ENCODE measurements at places on chromosomes 11 and 22.

DNA sequence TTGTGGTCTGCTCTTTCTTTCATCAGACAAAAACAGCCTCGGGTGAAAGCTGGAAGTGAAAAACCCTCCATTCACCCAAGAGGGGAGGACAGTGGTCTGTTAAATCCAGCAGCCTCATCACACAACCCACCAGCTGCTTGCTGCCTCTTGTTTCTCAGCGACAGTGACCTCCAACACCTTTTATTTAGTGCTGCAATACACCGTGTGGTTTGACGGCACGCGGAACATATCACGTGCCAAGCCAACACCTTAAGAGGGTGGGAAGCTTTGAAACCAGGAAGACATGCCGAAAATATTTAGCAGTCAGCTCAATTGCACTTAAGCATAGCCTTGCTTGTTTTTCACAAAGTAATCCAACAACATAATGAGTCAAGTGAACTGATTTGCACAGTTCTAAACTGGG lies 39.8 kb upstream of the POGLUT3 start:
- no peak for DNase-seq

- peak; percentile 39 for DNase-seq
These were observed 38.7 kb upstream of the RCN1 start for GRCh38 chr11:32052215-32052614.

- DNase-seq, result no peak
These were observed 120.5 kb downstream of the PGR start for GRCh38 chr11:101008961-101009689.

- DNase-seq, result no peak
These were observed 2.5 kb downstream of the DDIAS start for GRCh38 chr11:82903843-82904586.

- DNase-seq, result no peak
These were observed 4.5 kb downstream of the BANF1 start for GRCh38 chr11:66006891-66007176.

Data from stimulated activated CD4-positive, alpha-beta T cell treated with anti-CD3 and anti-CD28 coated beads, Interleukin-1b, Interleukin-23, amount 100 ng/mL, for 48 hours (primary cell).